ENCODE measurements at places on chromosomes 5 and 9.

GRCh38 chr5:54860321-54860720 lies 125.1 kb downstream of the ESM1 start:
- DNase-seq, result no peak

GRCh38 chr9:81225596-81225995 lies 463.8 kb downstream of the TLE1 start:
- no peak for DNase-seq

DNA sequence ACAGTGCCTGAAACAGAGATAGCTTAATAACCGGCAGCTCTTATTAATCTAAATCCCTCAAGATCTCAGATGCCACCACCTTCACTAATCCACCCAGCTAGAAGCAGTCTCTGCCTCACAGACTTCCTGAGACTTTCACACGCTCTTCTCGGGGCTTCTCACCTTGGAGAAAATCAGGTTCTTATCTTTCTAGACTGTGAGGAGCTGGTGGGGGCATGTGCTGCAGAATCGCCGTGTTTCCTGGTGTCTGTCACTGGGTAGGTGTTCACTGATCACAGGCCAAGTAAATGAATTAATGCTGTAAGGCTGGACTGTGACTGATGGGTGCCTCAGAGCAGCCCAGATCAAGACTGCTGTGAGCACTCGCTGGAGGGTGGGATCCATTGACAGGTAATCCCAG lies 101.7 kb downstream of the PSD2 start:
- no peak for DNase-seq

GRCh38 chr5:146034127-146034526 lies 71.2 kb downstream of the PLAC8L1 start:
- no peak for DNase-seq

- DNase-seq, result peak; percentile 26
These were observed 13.1 kb upstream of the IFNA5 start for GRCh38 chr9:21317956-21318923.

DNA sequence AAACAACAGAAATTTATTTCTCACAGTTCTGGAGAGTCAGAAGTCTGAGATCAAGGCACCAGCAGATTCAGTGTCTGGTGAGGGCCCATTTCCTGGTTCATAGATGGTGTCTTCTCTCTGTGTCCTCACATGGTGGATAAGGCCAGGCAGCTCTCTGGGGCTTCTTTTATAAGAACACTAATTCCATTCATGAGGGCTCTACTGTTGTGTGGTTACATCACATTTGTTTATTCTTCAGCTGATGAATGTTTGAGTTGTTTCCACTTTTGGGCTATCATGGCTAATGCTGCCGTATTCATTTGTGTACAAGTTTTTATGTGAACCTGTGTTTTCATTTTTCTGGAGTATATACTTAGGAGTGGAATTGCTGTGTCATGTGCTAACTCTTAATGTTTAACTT lies 35.2 kb downstream of the DDX4 start:
- no peak for DNase-seq

Data from activated naive CD4-positive, alpha-beta T cell treated with anti-CD3 and anti-CD28 coated beads, Interleukin-2, amount 50 U/mL, for 16 hours (primary cell).